Stimulated activated CD8-positive, alpha-beta memory T cell treated with anti-CD3 and anti-CD28 coated beads, Interleukin-4, amount 100 ng/mL, for 1 hour (primary cell): ENCODE measurements at places on chromosomes 2 and 18.

DNA sequence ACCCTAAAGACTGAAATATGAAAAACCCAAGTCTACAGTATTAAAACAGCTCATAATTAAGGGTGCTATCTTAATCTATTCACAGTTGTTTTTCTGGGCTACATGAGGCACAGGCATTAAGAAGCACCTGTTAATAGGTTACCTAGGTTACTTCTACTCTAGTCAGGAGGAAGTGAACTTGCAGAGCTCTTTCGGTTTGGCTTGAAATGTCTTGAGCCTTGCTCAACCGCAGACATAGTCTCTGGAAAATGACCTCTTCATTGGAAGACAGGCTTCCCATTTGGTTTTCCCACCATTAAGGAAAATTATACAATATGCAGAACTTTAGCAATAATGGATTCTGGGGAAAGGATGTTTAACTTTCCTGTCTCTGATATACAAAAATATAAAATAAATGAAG lies 142.3 kb upstream of the KCNJ3 start:
- DNase-seq, result no peak

DNA sequence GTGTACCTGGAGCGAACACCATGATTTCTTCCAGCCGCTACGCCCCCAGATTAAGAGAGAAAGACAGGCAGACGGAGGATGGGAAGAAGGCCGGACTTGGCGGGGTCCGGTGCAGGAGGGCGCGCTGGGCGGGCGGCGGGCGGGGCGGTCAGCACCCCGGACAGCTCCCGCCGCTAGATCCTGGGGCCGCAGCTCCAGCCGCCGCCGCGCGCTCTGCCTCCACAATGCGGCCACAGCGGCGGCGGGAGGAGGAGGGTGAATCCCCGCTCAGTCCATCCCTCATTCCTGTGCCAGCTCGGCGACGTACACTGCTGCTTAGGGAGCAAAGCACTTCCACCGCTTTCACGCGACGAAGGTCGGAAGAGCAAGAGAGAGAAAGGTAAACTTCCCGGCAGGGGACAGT lies at the start of gene AKAIN1:
Gene AKAIN1 (minus strand): TSS at position 226 of the 403 bp plus-strand sequence. CDS start 204 bp downstream, at position 22.
- DNase-seq, result no peak

GRCh38 chr18:710418-711300 lies 1.8 kb downstream of the ENOSF1 start:
- DNase-seq, result no peak

- no peak for DNase-seq
Measured at GRCh38 chr2:121372082-121372481, 87.1 kb upstream of the TFCP2L1 start.
